Suppressor macrophage treated with lipopolysaccharide for 4 hours (primary cell): ENCODE measurements at places on chromosomes 13 and 19.

DNA sequence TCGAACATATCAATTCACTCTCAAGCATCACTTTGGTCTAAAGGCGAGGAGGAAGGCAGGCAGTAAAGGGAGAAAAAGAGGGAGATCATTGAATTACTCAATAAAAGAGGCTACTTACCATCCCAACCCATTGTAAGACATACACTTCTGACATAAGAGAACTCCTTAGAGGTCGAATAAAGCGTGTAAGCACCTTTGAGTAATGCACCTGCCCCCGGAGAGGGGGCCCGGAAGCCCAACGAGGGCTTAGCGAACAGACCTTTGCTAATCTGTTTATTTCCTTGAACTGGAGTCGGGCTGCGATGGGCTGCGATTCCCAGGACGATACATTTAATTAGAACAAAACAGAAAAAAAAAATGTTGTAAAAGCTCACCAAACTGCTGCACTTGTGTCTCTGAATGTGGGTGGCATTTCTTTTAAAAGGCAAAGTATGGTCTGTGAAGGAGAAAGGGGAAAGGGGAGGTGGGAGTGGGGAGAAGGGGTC is 3.0 kb downstream of the ZC3H4 start:
- no peak for DNase-seq

DNA sequence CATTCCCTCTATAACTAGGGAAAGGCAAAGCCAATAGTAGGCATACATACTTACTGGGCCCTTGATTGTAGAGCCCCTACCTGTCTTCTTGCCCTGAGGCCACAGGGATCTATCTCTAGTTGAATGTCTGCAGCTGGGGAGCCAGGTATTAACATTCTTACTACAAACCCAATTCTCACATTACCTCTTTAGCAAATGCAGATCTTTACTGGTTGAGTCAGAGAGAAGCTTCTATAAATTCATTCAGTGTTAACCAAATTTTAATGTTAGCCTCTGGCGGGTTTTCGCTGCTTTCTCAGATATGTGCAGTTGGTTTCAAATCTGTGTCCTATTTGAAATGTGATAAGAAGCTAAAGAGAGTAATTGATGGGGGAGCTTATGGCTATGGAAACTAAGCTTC is 43.2 kb downstream of the SERTM1 start:
- DNase-seq: no peak

GRCh38 chr19:12778017-12778904 is 2.9 kb upstream of the HOOK2 start:
- peak; percentile 73 for DNase-seq

- DNase-seq: no peak
These were observed 3.5 kb downstream of the PAK4 start for GRCh38 chr19:39129116-39129515.

- DNase-seq: peak; percentile 10
These were observed 371.9 kb downstream of the KCNRG start for GRCh38 chr13:50387051-50387581.

DNA sequence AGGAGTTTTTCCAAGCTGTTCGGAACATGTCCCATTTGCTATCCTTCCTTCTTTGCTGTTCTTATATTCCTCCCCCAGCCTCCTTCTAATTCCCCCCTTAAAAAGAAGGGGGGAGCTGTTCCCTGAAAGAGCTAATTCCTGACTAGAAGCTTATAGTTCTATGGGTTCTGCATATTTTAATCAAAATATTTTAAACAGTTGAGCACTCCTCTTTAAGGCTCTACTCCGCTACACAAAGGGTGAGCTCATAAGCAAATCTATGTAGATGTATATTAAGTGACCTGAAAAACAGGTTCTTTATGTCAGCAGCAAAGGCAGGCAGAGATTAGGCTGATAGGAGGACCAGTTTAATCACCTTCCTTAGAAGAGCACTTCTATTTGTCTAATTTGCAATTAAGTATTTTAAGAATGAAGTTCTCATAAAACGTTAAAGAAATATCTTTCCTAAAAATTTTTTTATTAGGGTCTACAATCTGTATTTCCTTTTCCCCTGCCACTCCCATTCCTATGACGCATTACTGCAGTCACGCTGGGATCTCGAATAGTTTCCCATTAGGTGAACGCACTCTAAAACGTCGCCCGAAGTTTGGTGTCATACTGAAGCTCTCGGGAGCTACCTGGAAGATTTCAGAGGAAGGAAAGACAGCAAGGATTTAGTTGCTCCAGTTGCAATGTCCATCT is 5.2 kb downstream of the EFNB2 start:
- DNase-seq: no peak

DNA sequence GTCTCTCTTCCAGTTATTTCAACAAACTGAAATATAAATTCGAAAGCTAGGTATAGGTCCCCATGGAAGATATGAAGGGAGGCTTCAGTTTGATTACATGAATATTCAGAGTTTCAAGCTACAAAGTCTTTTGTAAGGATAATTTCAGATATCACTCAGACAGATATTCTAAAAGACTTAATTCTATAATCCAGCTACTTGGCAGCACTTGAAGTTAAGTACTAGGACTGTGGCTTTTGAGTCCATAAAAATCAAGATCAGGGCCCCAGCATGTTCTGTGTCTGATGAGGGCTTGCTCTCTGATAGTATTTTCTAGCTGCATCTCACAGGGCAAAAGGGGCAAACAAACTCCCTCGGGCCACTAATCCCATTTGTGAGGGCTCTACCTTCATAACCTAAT is 160.6 kb upstream of the IRS2 start:
- DNase-seq: no peak

GRCh38 chr13:98842070-98842469 is 89.6 kb upstream of the SLC15A1 start:
- no peak for DNase-seq

- no peak for DNase-seq
These were observed 524.7 kb downstream of the MYO16 start for GRCh38 chr13:109154146-109154545.

DNA sequence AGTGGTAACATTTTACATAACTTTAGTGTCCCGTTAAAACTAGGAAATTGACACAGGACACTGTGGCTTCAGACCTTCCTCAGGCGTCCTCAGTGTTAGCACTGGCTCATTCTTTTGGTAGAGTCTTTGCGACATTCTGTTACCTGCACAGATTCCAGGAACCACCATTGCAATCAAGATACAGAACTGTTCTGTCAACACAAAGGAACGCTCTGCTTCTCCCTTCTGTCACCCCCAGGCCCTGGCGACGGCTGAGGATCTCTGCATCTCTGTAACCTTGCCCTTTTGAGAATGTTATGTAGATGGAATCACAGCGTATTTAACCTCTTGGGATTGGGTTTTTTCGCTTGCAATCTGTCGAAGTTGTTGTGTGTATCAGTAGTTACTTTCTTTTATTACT is 22.6 kb downstream of the KDM4B start:
- DNase-seq: no peak

GRCh38 chr13:111287201-111287600 is 33.2 kb upstream of the TEX29 start:
- DNase-seq: no peak

DNA sequence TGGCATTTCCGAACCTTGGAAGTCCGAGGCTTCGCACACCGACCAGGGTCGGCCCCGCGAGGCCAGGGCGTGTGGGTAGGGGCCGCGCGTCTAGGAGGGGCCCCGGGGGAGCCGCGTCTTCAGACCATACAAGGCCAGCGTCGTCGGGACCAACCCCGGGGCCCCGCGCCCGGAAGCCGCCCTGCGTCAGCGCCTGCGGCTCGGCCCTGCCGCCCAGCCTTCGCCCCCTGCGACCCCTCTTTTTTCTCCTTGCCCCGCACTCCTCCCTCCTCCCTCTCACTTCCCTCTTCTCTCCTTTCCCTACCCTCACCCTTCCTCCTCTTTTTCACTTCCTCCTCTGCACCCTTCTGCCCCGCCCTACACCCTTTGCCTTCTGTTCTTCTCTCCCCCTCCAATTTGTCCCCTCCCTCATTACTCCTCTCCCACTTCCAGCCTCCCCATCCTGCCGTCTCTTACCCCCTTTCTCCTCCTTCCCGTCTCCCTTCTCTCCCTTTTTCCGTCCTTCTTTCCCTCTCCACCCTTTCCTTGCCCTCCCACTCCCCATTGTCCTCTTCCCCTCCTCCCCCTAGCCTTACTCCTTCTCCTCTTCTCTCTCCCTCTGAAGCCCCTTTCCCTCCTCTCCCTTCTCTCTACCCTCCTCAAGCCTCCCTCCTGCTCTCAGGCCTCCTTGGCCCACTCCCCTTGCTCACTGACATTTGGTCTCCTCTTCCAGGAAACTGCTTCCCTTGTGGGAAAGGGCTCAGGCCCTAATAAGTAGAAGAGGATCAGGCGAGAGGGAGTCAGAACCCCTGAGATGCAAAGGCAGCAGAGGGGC is 2.2 kb upstream of the PLEKHG2 start:
- DNase-seq: peak; percentile 90

- DNase-seq: no peak
These were observed 5.9 kb downstream of the BRME1 start for GRCh38 chr19:13899912-13900584.

DNA sequence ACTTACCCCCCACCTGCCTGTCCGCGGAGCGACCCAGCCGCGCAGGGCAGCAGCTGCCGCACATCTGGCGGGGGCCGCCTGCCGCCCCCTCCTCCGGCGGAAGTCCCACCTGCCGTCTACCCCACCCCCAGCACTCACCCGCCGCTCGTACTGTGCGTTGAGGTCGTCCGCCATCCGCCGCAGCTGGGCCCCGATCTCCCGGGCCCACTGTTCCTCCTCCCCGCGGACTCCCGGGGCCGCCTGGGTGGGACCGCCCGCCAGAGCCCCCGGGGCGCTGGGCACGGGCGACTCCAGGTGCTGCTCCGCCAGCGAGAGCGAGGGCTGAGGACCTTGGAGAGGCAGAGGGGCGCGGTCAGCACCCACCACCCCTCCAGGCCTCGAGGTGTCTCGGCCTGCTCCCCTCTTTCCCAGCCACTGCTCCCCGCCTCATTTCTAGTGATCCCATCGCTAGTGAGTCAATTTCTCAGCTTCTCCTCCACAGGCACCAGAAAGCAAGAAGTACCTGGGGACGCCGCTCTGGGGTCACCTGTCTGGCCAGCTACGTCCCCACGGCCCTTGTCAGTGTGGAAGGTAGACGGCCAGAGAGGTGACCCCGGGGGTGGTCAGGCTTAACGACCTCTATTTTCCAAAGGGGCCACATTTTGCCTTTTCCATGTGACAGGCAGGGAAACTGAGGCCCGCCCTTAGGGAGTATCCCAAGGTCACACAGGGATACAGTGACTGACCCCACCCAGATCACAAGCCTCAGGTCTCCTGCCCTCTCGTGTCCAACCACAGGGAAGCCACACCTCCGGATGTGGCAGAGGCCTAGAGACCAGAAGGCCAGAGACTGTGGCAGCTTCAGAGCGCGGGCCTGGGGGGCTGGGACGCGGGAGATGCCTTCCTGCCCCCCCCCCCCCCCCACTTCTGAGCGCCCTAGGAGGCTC is 4.3 kb downstream of the BBC3 start:
- DNase-seq: peak; percentile 88

DNA sequence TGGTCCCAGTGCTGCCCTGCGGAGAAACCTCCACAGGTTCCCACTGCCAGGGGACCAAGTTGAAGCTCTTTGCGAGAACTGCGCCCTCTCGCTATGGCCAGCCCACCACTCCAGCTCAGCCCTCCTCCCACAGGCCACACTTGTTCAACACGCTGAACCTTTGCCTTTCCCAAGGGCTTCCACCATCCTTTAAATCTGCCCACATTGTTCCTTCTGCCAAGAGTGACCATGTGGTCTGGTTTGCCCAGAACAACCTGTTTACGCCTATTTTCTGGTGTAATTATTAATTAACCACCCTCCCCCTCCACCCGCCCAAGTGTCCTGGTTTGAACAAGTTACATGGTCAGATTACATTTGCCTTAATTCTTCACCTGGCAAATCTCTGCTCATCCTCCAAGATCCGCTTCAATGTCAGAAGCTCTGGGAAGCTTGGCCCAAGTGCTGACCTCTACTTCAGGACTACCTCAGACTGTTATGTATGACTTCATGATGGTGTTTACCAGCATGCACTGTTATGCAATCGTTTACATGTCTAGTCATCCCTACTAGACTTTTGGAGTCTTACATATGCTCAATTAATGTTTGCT is 12.0 kb upstream of the USP12 start:
- DNase-seq: peak; percentile 51

DNA sequence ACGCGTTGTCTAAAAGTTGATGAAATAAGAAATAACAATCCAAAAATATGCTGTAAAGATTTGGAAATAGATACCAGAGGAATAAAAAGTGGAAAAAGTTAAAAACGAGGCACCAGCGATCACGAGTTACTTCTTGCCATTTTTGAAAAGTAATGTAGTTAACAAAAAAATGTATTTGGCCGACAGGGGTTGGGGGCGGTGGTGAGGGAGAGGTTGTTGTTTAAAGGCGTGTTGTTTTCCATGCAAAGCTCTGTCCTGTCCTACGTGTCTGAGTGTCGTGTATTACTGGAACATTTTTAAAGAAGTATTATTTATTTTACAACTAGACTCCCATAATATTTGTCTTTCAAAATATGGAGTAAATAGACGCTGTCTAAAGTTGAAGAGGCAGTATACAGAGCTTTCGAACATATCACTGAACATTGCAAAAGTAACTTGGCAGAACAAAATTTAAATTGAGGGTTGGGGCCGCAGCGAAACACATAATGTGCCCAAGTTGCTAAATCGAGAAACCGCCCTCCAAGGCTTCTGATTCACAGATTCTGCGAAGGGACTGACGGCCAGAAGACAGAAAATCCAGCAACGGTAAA is 823 bp downstream of the FBXO17 start:
- DNase-seq: no peak

DNA sequence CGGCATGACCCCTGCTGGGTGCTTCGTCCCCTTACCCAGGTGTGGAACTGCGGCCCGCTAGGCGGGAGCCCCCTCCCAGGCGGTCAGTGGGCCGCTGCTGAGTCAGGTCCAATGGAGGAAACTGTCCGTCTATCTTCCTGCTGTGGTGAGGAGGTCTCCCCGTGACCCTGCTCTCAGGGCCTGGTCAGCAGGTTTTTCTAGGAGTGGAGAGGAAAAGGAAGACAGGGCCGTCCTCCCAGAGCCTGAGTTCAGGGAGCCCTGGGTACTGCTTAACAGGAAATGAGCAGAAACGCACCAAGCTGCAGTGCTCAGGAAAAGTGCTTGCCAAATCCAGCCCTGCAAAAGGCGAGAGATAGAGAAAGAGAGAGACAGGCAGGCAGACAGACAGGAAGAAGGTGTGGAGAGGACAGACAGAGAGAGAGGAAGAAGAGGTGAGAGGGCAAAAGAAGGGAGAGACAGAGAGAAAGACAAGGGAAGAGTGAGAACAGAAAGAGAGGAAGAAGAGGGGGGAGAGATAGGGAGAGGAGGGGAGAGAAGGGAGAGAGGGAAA is 10.3 kb downstream of the SH3GL1 start:
- peak; percentile 39 for DNase-seq

GRCh38 chr19:45816236-45817009 is 1.3 kb upstream of the RSPH6A start:
- no peak for DNase-seq

- no peak for DNase-seq
These were observed 102.3 kb downstream of the STOML3 start for GRCh38 chr13:38888309-38888708.

DNA sequence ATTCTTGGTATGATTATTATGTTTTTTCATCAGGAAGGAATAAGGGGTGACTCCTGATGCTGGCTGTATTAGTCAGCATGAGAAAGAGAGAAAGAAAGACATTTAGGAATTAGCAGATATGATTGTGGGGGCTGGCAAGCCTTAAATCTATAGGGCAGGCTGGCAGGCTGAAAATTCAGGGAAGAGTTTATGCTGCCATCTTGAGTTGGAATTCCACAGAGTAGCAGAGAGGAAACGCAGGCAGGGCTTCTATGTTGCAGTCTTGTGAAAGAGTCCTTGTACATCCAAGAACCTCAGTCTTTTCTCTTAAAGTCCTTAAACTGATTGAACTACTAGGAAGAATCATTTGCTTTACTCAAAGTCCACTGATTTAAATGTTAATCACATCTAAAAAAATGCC is 262.7 kb upstream of the SLC10A2 start:
- no peak for DNase-seq

- no peak for DNase-seq
These were observed 75.0 kb upstream of the OXGR1 start for GRCh38 chr13:97069050-97069815.
